ENCODE measurements at places on chromosomes 12 and 14.

GRCh38 chr12:108009442-108010070 lies 119.5 kb upstream of the WSCD2 start:
- DNase-seq = no peak

- no peak for DNase-seq
Observed at GRCh38 chr12:104827587-104827986, 130.5 kb downstream of the SLC41A2 start.

- DNase-seq = no peak
Observed at GRCh38 chr12:57232156-57232756, 2.7 kb downstream of the SHMT2 start.

GRCh38 chr14:75003250-75004027 lies 718 bp downstream of the EIF2B2 start:
- DNase-seq = no peak

DNA sequence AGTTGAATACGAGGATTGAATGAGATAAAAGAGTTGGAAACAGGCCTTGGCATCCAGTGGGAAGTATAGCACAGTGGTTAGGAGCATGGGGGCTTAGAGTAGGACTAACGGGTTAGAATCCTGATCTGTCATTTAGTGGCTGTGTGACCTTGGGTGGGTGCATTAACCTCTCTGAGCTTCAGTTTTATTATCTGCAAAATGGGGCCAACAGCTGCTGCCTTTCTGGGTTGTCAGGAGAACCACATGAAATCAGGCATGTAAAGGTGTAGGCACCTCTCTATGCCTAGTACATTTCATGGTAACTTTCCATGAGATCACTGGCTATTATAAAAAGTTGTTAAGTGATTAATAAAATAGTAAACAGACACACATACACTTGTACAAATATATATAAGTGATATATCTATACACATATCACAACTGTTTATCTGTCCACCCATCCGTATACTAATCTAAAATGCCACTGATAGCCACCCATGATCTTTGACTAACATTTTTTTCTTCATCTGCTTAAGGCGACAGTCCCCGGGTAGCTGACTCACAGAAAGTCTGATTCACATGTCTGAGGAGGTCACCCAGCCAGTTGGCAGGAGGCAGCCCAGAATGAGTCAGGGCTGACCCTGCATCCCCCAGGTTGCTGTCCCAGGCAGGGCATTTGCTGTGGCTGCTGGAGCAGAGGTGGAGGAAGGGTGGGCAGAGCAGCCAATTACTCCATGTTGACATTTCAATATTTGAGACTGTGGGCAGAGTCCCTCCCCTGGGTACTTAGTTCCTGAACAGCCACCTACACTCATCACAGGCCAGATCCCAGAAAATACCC lies 125.6 kb upstream of the NOS1 start:
- no peak for DNase-seq

GRCh38 chr14:104009297-104009696 lies 67.0 kb upstream of the RD3L start:
- no peak for DNase-seq

GRCh38 chr14:59190372-59190771 lies 1.9 kb downstream of the DAAM1 start:
- DNase-seq = no peak

GRCh38 chr12:52151837-52152783 lies 39.7 kb downstream of the KRT80 start:
- DNase-seq = peak; percentile 58

GRCh38 chr12:110020956-110021355 lies 21.7 kb downstream of the ANKRD13A start:
- no peak for DNase-seq
